KG1 (cell line): ENCODE measurements at places on chromosomes 1 and 21.

- DNase-seq = no peak
Measured at GRCh38 chr1:180150982-180151381, 3.7 kb upstream of the QSOX1 start.

DNA sequence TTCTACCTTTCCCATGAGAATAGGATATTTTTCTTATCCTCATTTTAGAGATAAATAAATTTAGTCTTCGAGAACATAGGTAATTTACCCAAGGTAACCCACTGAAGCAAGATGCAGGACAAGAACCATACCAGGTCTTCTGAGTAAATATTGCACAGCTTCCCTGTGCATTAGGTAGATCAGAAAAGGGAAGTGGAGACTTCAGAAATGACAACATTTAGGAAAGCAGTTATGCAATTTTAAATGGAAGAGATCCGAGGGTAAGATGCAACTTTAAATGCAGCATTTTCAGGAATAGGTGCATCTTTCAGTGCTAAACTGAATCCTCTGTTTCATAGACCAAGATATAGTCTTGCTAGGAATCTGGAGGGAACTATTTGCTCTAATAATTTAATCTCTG lies 206.4 kb upstream of the SGIP1 start:
- no peak for DNase-seq

DNA sequence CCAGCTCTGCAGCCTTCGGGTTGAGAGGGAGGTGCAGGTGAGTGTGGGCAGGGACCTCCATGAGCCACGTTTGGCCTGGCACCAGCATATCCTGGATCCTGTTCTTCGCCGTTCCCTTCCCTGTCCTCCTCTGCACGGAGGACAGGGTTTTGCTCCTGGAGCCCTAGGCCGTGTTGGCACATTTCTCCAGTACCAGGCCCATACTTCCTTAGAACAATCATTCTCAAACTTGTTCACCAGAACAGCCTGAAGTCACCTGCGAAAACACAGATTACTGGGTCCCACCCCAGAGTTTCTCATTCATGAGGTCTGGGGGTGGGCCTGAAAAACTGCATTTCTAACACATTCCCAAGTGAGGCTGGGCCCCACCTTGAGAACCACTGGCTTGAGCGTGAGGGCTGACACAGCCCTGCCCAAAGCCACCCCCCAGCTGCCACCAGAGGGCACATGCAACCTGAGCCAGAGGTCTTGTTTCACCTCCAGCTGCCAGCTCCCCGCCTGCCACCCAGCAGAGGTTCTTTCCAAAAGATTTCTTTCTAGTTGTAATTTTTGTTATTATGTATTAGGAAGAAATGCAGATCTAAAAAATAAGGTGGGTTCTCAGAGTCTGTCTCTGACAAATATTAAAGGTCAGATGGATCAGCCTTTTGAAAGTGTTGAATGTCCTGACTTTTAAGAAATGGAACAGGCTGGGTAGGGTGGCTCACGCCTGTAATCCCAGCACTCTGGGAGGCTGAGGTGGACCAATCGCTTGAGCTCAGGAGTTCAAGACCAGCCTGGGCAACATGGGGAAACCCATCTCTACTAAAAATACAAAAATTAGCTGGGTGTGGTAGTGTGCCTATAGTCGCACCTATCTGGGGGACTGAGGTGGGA lies 39.6 kb upstream of the LDLRAP1 start:
- no peak for DNase-seq

DNA sequence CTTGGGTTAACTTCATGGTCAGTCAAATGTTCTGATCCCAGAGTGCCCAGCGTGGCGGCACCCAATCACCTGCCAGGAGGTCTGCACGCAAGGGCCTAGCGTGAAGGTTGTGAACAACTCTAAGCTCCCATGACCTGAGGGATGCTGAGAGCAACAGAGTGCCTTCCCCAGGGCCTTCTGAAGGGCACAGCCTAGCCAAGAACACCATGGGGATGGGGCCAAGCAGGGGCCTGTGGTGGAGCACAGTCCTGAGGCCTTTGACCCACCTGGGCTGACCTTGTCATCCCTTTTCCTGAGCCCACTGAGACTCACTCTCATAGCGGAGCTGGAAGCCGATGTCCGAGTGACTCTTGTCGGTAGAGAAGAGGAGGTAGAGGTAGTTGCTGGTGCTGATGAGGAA lies 138.8 kb upstream of the HMGB4 start:
- no peak for DNase-seq

DNA sequence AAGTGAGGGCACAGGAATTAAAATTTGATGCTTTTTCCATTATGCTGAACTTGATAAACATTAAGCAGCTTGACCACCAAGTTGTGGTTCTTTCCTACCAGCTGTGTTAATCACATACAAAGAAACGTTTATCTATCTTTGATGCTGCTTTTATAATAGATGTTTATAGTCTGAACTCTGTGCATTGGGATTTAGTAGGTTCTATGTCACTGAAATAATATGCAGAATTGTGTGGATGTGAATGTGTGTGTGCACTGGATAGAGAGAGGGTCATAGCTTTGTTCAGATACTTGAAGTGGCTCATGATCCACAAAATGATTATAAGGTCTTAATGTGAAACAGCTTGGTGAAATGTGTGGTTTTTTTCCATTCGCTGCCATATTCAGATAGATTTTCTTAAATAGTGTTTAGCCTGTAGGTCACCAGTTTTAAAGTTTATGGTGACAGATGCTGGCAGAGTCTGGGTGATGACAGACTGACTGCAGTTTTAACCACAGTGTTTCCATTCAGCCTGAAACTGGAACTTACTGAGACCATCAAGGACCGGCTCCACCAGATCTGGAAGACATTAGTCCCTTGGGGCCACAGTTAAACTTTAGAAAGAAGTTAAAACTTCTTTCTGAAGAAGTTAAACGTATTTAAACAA lies 10.2 kb downstream of the DDI2 start:
- no peak for DNase-seq

DNA sequence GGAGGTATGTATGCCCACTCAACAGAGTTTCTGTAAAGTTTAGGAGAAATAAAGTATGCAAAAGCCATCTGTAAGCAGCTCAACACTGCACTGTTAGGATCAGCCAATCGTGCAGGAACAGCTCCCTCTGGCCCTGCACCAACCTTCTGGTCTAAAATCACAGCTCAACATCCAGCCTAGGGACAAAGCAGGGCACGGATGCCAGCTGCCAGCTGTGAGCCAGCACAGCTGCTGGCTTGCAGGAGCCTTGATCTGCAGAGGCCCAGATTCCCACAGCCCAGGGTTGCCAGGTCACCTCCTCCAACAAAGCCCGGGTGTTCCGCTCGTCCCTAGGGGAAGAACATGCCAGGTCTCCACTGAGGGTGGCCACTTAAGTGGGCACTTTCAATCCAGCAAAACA lies 8.6 kb downstream of the ACOT7 start:
- no peak for DNase-seq

DNA sequence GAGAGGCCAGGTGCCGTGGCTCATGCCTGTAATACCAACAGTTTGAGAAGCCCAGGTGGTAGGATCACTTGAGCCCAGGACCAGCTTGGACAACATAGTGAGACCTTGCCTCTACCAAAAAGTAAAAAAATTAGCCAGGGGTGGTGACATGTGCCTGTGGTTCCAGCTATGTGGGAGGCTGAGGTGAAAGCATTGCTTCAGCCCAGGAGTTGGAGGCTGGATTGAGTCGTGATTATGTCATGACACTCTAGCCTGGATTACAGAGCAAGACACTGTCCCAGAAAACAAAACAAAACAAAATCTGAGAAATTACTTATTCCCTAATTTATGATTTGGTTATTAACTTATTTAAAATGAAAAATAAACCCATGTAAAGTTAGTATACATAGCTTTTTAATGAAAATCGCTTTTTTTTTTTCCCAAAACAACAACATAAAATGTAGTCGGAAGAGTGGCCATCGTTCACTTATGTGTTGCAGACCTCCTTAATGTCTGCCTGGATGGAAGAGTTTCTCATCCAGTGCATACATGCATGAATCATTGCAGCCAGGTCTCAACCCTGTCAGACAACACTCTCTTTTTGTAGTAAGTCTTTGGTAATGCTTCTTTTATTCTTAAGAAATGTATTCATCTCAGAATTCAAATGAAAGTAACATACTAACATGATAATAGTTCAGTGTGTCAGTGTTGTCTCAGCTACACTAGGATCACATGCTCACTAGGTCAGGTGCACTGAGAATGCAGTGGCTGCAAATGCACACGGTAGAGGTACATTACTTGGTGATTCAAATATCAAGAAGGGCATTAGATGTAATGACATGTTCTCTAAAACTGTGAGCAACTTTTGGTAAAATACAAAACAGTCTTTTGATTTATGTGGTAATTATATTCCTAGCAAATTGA lies 28.0 kb downstream of the ITSN1 start:
- no peak for DNase-seq

GRCh38 chr1:38127428-38127827 lies 80.8 kb upstream of the POU3F1 start:
- DNase-seq = no peak

GRCh38 chr1:67830928-67831830 lies 2.1 kb downstream of the GNG12 start:
- DNase-seq = no peak

GRCh38 chr1:29749024-29749945 lies 513.0 kb downstream of the PTPRU start:
- no peak for DNase-seq
